ENCODE measurements at places on chromosomes 3 and 15. TPM values are rescaled to one million over a fixed set of nuclear protein-coding genes. Genes with fewer than 3 reads are reported as not detected.

KIF15 gene
- 1.3 TPM for total RNA-seq

DNA sequence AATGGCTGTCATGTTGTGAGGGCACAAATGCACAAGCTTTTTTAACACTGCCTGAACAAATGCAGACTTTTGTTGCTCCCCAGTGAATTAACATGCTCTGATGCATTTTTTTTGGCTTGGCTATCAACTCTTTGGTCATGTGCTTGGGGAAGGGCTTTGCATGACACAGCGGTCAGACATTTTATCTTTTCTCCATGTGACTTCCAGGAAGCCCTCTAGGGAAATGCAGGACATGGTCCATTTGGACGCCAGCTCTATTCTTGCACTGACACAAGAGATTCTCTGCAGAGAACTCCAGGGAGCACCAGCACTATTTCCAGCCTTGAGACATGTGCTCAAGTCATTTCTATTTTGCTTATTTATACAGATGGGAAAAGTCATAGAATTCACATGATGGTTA, 46.2 kb downstream of the NEK11 start:
- no peak for DNase-seq

DNA sequence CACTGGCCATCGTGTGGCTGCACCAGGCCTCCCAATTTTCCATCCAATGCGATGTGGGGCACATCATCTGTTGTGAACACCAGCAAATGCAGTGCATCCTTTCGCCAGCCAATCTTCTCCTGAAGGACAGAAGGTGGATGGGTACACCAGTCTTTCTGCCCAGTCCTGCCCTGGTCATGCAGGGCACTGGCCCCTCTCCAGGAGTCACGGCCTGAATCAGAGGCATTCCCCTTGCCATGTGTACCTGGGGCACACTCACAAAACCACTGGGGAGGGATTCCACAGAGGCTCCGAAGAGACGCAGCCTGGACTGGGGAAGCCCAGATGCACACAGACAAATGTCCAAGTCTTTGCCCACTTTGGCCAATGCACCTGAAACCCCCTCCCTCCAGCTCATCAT, 65.8 kb downstream of the ITGB5 start:
- no peak for DNase-seq

CCDC80 gene
- 148 TPM for total RNA-seq

LRRC15 gene
- 0.24 TPM for total RNA-seq

GRCh38 chr3:188573956-188574355, 420.0 kb downstream of the LPP start:
- DNase-seq, result no peak

MYZAP gene
- 41.3 TPM for total RNA-seq

- DNase-seq, result no peak
These were observed 120.7 kb upstream of the WNT7A start for GRCh38 chr3:14000556-14000955.

PAQR5 gene
- total RNA-seq, result 30.6 TPM

FGF12 gene
- total RNA-seq, result 3.9 TPM

DNA sequence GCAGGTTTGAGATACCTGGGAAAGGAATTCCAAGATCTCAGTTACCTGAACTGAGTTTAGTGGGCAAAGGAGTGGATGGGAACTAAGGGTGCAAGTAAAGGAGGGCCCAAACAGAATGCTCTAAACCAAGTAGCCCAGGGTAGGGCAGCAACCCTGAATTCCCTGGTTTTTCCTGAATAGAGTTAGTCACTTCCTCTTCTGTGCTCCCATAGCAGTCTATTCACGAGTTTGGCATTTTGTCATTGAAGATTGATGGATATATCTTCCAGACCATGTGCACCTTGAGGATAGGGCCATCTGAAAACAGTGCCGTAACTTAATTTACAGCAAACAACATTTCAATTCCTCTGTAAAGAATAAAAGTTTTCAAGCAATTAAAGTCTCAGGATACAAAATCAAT, 18.5 kb upstream of the PTX3 start:
- no peak for DNase-seq

DNA sequence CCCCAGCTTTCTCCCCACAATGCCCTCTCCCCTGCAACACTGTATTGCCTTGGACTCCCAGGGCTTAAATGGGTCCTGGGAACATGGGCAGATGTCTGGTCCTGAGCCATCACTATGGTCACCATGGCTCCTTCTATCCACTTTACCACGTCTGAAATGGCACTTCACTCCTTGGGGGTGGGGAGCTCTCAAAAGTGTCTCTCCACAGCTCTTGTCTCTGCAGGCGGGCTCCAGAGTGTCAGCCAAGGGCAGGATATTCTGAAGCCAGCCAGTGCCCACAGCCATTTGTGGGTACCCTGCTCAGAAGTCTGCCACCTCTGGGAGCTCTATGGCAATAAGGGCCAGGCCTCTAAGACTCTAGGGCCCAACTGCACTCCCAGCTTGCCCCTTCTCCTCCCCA, 163.9 kb downstream of the PPM1L start:
- no peak for DNase-seq

GRCh38 chr15:22949074-22949547, 31.1 kb downstream of the CYFIP1 start:
- DNase-seq, result no peak

- no peak for DNase-seq
These were observed 137.9 kb upstream of the ZBTB20 start for GRCh38 chr3:115284980-115285379.

KCNAB1 gene
- total RNA-seq, result 4.7 TPM

- DNase-seq, result no peak
These were observed 79.5 kb downstream of the KBTBD8 start for GRCh38 chr3:67077656-67078055.

DNA sequence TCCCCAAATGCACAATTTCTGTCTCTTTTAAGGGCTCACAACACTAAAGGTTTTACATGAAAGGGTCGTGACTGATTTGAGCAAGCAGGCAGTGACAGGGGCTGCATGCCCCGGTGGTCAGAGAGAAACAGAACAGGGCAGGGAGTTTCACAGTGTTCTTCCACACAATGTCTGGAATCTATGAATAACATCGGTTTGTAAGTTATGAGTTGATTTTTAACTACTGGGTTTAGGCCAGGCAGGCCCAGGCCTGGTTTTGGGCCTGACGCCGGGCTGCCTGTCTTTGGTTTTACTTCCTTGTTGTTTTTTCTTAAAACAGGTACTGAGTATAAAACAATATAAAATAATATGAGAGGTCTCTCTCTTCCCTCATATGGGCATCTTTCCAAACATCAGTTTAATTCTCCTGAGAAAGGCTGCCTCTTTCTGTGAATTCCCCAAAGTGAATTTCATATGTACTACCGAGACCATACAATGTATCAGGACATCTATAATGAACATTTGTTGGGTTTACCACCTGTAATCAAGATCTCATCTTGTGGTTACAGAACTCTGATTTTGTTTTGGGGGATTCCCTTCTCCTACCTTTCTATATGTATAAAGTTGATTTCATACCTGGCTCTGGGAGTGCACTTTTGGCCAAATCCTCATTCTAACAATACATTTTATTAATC, 74.4 kb downstream of the CD200 start:
- no peak for DNase-seq

GRCh38 chr3:9649791-9650521, 651 bp downstream of the MTMR14 start:
- DNase-seq, result no peak
